ENCODE measurements at places on chromosomes 3 and 15.

DNA sequence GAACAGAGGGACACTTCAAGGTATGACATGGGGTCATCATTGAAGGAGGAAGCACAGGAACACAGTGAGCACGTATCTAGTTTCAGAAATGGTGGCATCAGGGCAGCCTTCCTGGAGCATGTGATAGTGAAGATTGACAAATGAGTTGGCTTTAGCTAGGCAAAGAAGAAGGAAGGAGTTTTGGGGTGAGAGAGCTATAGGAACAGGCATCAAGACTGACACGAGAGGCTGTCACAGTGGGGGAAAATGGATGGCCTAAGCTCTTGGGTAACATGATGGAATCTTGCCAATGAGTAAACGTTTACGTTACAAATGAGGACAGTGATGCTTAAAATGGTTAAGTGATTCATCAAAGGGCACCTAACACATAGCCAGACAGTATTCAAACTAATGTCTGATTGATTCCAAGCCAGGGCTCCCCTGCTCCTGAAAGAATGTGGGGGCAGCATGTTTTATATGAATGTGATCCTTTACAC lies 23.1 kb upstream of the GPR171 start:
- DNase-seq = no peak

DNA sequence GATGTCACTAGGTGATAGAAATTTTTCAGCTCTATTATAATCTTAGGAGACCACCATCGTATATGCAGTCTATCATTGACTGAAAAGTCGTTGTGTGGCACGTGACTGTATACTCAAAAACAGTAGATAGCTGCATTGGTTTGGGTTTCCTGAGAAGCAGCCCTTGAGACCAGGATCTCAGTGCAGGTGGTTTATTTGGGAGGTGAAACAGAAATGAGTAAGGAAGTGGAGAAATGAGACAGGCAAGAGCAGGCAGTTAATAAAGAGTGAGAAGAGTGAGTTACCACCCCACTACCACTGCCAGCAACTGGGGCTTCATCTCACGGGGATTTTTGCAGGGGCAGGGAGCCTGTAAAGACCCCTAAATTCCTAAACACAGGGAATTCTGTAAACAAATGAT lies 221.0 kb downstream of the SHQ1 start:
- no peak for DNase-seq

DNA sequence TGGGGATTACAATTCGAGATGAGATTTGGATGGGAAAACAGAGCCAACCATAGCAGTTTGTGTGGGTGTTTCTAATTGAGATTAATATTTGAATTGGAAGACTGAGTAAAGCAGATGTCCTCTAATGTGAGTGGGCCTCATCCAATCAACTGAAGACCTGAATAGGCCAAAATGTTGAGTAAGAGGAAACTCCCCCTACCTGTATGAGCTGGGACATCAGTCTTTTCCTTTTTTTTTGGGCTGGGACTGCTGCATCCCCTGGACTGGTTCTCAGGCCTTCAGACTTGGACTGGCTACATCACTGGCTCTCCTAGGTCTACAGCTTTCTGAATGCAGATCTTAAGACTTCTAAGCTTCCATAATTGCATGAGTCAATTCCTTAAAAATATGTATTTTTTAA lies 144.1 kb downstream of the CD47 start:
- no peak for DNase-seq

- no peak for DNase-seq
These were observed 25.6 kb upstream of the NLGN1 start for GRCh38 chr3:173371848-173372487.

DNA sequence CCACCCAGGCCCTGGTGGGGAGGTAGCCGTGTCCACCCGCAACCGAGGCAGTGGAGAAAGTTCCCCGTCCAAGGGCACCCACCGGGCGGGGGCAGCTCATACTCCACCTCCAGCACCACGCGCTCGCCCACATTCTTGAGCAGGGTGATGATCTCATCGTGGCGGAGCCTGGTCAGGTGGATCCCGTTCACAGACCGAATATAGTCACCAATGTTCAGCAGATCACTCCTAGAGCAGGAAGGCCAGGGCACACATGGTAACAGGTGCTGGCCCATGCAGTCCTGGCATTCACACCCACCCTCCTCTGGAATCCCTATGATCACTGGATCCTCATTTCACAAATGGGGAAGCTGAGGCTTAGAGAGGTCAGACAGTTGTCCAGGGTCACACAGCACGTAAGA lies 15.8 kb downstream of the GRIP2 start:
- no peak for DNase-seq

GRCh38 chr15:79192462-79193036 lies 90.0 kb upstream of the ANKRD34C start:
- DNase-seq = no peak

DNA sequence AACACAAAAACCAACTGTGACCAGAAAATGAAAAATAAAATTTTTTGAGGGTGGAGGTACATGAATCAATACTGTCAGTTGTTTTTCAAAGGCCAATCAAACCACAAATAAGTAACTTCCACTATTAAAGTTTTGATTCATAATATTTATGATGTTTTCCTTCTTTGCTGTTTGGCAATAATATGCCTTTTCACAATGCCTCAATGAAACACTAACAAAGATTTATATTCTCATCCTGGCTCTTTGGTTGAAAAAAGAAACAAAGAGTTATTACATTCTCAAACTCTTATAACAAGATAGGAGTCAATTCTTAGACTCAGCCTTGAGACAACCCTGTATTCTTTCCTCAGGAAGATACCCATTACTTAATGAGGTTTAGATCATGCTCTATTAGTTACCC lies 63.1 kb downstream of the C3orf70 start:
- no peak for DNase-seq

GRCh38 chr3:13072600-13073325 lies 466 bp downstream of the IQSEC1 start:
- DNase-seq = no peak

- DNase-seq = no peak
These were observed 17.5 kb downstream of the ALS2CL start for GRCh38 chr3:46675843-46676567.
